ENCODE measurements at places on chromosomes 12 and 14. TPM values are rescaled to one million over a fixed set of nuclear protein-coding genes. Genes with fewer than 3 reads are reported as not detected.

- no peak for DNase-seq
These were observed 33.4 kb upstream of the SMOC1 start for GRCh38 chr14:69845787-69846186.

- no peak for DNase-seq
These were observed 49.0 kb downstream of the TMEM117 start for GRCh38 chr12:43884683-43885410.

GRCh38 chr12:116950628-116951325 lies 40.0 kb downstream of the FBXW8 start:
- DNase-seq: no peak

DNA sequence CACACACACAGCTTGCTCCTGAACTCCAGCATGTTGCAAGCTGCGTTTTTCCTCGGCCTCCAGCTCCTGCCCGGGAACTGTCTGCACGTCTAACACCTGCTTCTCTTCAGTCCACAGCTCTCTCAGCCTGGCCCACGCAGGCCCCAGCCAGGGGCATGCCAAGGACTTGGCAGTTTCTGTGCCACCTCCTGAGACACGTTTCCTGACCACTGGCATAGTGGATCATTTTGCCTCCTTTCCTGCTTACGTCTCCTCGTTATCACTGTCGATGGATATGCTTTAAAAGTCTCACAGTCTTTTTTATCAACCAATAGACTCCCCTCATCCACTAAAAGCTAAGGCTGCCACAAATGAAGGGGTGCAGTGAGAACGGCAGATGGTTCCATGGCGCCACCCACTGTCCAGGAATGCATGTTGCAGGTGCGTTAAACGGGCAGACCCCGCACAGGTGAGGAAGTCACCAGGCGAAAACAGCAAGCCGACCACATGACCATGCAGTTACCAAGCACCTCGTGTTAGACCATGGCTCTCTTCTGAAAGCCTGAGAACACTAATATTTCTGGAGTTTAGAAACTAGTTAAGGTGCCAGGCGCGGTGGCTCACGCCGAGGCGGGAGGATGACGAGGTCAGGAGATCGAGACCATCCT lies 14.7 kb upstream of the TEAD4 start:
- DNase-seq: peak; percentile 58

GRCh38 chr14:56087671-56088471 lies 30.3 kb upstream of the PELI2 start:
- DNase-seq: no peak

DNA sequence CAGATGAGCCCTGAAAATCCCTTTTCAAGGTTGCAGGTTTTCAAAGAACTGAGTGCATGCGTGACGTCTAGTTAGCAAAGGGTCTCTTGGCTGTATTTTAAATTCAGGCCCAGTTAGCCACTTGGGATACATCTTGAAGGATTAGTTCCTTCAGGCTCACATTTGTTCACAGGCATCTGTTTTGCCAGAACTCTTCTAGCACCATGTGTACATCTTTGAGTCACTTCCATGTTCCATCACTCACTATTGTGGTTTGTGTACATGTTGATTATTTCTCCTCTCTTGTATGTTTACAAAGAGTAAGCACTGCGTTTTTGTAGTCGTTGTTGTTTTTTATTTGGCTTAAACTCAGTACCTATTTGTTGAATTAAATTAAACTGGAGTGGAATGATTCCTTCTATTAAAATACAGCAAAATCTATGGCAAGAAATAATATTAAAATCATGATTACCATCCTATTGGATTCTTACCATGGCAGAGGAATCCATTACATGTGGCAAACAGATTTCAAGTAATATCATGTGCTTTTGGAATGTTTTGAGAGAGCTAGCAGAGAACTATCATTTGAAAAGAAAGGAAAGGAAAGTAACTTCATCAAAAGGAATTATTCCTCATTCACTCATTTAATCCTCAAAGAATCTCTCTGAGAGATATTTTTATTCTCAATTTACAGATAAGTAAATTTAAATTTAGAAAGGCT lies 438.9 kb upstream of the FAR2 start:
- DNase-seq: no peak

GRCh38 chr12:78145398-78145797 lies 314.7 kb downstream of the NAV3 start:
- no peak for DNase-seq

GRCh38 chr14:58699681-58700205 lies 62.0 kb downstream of the DACT1 start:
- no peak for DNase-seq

DNA sequence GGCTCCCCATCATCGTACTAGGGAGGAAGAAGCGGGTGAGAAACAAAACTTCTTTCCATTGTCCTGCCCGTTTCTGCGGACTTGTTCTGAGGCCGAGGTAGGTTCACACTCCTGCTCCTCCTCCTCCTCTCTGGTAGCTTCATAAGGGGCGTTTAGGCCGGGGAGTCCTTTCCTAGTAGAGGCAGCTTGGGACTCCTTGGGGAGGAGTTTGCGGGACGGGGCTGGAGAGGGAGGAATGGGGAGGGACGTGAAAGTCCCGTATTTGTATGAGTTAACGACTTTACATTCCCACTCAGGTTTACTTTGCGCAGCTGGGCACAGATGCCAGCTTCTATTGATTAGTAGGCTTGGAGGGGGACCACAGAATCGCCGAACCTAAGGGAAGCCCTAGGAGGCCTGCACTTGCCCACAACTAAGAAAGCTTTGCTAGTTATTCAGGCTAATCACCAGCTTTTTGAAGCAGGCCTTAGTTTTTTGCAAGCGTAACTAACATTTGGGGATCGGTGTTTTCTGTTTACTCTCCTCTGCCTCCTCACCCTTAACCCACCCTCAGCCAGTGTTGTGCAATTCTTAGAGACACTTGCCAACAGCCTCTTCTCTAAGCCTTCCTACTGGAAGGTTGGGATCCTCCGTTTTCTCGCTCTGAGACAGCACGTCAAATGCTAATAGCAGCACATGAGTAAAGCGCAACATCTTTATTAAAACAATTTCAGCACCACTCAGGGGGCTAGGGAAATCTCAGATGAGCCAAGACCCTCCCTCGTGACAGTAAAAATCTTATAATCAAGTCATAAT lies 499 bp downstream of the RNASE4 start:
- DNase-seq: no peak

- DNase-seq: no peak
These were observed 59.8 kb downstream of the TMEM117 start for GRCh38 chr12:43895580-43896206.

GRCh38 chr12:70648831-70649230 lies 11.6 kb upstream of the PTPRB start:
- no peak for DNase-seq

DNA sequence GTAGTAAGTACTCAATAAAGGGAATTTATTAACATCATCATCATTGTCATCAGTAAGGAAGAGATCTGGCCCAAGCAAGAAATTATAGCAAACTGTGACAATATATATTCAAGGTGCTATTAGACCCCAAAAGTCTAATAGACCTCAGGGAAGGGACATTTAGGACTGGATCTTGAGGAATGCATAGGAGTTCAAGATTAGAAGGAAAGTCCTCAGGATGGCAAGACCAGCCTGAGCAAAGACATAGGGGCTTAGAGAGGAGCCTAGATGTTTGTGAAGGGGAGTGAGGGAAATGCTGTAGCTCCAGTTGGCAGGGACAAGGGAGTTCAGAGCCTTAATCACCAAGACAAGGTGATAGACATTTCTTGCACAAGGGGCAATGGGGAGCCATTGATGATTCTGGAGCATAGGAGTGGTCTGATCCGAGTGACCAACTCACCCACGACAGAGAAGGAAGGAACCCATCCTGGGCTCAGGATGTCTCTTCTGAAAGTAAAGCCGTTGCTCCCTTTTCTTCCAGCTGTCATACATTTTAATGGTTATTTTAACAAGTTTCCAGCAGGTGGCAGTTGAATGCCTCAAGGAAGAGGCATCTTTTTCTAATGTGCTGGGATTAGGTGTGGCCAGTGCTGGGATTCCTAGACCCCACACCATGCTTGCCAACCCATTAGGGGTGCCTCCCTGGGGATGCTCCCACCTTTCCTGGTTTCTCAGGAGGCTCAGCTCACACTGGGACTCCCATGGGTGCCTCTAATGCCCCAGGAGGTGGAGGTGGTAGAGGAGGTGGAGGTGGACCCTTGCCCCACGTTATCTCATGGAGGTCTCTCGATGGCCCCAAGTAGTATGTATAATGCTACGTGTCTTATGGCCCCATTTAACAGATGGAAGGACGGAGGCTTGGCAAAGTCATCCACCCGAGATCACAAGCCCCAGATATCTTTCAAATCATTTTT lies 37.8 kb downstream of the PHETA1 start:
- no peak for DNase-seq

DNA sequence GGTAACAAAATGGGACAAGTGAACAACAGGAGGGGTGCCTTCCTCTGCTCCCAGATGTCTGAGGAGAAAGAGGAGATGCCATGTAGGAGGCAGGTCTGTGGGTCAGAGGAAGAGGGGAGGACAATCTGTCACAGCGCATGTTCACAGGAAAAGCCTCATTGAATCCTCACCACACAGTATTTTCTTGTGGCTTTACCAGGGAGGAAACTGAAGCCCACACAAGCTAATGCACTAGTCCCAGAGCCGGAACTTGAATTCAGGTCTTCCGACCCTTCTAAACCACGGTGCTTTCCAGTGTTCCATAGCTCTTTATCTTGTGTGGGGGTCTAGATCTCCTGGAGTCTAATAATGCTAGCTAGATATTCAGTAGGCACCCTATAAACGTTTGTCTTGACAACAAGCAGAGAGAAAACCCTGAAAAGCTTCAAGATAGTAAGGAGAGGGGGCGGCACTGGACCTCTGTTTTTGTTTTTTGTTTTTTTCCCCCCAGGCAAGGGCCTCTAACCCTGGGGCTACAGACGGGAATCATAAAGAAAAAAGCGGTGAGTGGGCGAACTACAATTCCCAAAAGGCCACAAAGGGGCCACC lies 371 bp upstream of the SHMT2 start:
- no peak for DNase-seq

DNA sequence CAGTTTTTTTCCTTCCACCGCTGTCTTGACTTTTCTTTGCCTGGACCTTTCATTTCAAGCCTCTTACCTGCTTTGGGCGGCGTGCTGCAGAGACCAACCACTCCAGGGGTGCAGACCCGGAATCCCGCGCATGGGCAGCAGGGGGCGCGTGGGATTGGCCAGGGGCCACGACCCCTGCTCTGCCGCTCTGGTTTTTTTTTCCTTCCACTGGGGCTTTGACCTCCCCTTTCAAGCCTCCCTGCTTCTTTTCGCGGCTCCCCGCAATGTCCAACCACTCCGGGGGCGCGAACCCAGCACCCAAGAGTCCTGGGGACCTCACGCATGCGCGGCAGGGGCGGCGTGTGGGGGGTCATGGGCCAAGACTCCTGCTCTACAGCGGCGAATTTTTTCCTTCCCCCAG lies 325.1 kb downstream of the ALG10 start:
- no peak for DNase-seq

DNA sequence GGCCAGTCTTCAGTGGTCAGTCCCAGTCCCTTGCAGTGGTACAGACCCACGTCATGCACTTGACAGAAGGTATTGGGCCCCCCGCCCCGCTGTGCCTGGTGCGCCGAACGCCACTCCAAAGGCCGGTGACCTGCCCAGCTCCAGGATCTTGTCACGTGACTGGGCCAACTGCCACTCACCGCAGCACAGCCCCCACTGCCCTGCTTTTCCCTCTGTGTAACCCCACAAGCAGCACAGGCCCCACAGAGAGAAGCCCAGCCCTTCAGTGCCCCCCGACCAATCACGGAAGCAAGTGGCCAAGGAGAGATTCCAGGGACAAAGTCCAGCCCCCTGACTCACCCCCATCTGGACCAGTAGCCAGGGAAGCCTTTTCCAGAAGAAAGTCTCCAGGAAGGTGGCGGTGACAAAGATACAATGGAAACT lies 498 bp downstream of the GPR132 start:
- DNase-seq: no peak

DNA sequence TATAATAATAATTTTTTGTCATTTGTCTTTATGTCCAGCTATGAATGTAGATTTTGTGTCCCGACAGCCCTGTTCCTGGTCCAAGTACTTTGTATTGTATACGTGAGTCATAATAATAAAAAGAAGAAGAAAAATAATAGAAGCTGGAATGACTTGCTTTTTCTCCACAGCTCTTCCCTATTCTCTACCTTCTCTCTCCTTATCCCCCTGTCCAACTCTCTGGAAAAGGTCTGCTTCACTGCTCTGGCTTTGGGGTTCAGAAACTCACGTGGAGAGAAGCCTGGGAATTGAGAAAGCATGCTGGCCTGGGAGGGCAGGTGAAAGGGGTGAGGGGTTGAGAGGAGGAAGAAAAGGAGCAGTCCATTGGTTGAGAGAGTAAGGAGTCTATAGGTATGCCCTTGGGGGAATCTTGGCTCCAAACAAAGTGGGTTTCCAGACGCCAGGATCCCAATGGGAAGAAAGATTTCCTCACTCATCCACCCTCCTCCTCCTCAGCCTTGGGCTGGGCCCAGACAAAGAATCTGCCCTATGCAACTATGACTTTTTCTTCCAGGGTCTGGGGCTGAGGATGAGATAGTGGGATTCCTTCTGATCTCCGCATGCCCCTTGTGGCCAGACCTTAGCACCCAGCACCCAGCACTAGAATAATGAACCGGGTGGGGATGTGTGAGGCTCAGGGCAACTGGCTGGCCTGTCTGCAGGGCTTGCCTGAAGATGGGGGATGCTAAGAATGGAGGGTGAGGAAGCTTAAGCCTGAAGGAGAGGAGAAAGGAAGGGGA lies 4.0 kb downstream of the HOXC8 start:
- no peak for DNase-seq

- no peak for DNase-seq
These were observed 19.3 kb downstream of the RFLNA start for GRCh38 chr12:124314207-124314606.

DNA sequence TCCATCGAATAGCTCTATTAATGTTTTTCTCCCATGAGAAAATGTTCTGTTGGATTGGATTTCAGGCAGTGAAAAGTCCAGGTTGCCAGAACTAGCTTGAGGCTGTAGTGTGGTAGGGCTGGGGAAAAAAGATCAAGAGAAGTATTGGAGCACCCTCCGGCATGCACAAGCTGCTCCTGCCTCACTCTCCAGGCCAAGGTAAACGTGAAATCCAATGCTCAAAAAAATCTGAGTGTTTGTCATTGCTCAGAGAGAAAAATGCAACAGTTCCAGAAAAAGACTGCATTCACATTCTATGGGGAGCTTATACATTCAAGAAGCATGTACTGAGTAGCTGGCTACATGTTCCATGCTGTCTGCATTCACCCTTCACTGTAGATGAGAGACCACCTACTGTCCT lies 680.9 kb upstream of the TBX3 start:
- no peak for DNase-seq

DNA sequence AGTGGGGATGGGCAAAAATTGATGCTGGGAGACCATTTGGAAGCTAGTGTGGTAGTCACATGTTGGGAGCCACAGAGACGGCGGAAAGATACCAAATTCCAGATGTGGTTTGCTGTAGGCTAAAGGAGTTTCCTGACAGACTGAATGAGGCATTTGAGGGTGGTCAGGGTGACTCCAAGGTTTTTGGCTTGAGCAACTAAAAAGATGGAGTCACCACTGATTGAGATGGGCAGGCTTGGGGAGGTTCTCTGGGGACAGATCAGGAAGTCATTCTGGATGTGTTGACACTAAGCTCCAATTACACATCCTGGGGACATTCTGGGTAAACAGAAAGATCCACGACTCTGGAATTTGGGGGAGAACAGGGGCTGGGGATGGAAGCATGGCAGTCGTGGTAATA lies 15.5 kb upstream of the SERPINA9 start:
- DNase-seq: no peak

- no peak for DNase-seq
These were observed 3.7 kb upstream of the CAMKK2 start for GRCh38 chr12:121300083-121300819.

The TSPAN8 gene
- not detected for polyA plus RNA-seq

The DUSP16 gene
- 4.4 TPM for polyA plus RNA-seq

The TMEM253 gene
- not detected for polyA plus RNA-seq

The RIPK3 gene
- 11.7 TPM for polyA plus RNA-seq

The CRACR2A gene
- polyA plus RNA-seq: 8.2 TPM

The TECPR2 gene
- polyA plus RNA-seq: 5.2 TPM

Measured in naive thymus-derived CD4-positive, alpha-beta T cell (primary cell).